Hair follicular keratinocyte (primary cell): ENCODE measurements at places on chromosomes 13 and 19. TPM values are rescaled to one million over a fixed set of nuclear protein-coding genes. Genes with fewer than 3 reads are reported as not detected.

The DOCK6 gene
- total RNA-seq: 30.8 and 61.5 TPM in 2 replicates

The GZMM gene
- not detected in 2 replicates for total RNA-seq

The TNFSF13B gene
- total RNA-seq: 0.08 TPM in 1 of 2 replicates, not detected in the other

The VSTM2B gene
- total RNA-seq: not detected in 2 replicates

The CADM4 gene
- 4.5 and 6.8 TPM in 2 replicates for total RNA-seq

The SH2D3A gene
- total RNA-seq: 73.5 and 97.6 TPM in 2 replicates

The SMIM44 gene
- not detected in 2 replicates for total RNA-seq

The EXOC3L2 gene
- total RNA-seq: 0.38 and 2.0 TPM in 2 replicates

The KPNA3 gene
- 20.8 and 22.6 TPM in 2 replicates for total RNA-seq

The LRRC63 gene
- total RNA-seq: not detected in 2 replicates

The POSTN gene
- 3.1 and 3.2 TPM in 2 replicates for total RNA-seq

The LILRB5 gene
- total RNA-seq: not detected in 2 replicates

The CELF5 gene
- not detected in 2 replicates for total RNA-seq

The SIGLEC14 gene
- total RNA-seq: not detected in 2 replicates

The CGB2 gene
- total RNA-seq: 0.99 TPM in 1 of 2 replicates, not detected in the other

The CYP4F8 gene
- total RNA-seq: not detected in 2 replicates

The SPTBN4 gene
- total RNA-seq: 1.2 and 1.6 TPM in 2 replicates

The ZNF600 gene
- 2.2 and 5.0 TPM in 2 replicates for total RNA-seq

The ZNF229 gene
- 6.0 and 9.3 TPM in 2 replicates for total RNA-seq

The SBK2 gene
- not detected in 2 replicates for total RNA-seq

The CLDND2 gene
- not detected in 2 replicates for total RNA-seq

The TNNI3 gene
- total RNA-seq: 2.6 and 4.0 TPM in 2 replicates

The LAIR1 gene
- total RNA-seq: not detected in 2 replicates

The CFAP97D2 gene
- not detected in 2 replicates for total RNA-seq

The RUBCNL gene
- 0.65 and 0.78 TPM in 2 replicates for total RNA-seq

The PNMA8A gene
- 0.87 and 1.2 TPM in 2 replicates for total RNA-seq

The TNNT1 gene
- 44.4 and 145 TPM in 2 replicates for total RNA-seq

The ATP8A2 gene
- total RNA-seq: 0.15 and 0.23 TPM in 2 replicates

The NXNL1 gene
- total RNA-seq: not detected in 2 replicates

The PEAK3 gene
- total RNA-seq: not detected in 2 replicates

The KCNN4 gene
- total RNA-seq: 9.2 and 19.3 TPM in 2 replicates

The ILF3 gene
- 73.8 and 120 TPM in 2 replicates for total RNA-seq

The ZNF700 gene
- total RNA-seq: 3.2 and 5.9 TPM in 2 replicates

The CGB1 gene
- total RNA-seq: not detected in 2 replicates

The RNF225 gene
- 0.27 and 0.31 TPM in 2 replicates for total RNA-seq

The SCEL gene
- 2.5 and 3.6 TPM in 2 replicates for total RNA-seq

The MISP3 gene
- 0.08 and 1.5 TPM in 2 replicates for total RNA-seq

The NCAN gene
- not detected in 2 replicates for total RNA-seq
